ENCODE measurements at places on chromosomes 2 and 18.

- DNase-seq = no peak
Measured at GRCh38 chr2:67165523-67165990, 231.6 kb upstream of the ETAA1 start.

GRCh38 chr2:53942280-53942679, 28.5 kb downstream of the PSME4 start:
- DNase-seq = no peak

- no peak for DNase-seq
Measured at GRCh38 chr18:32910694-32911296, 138.0 kb upstream of the KLHL14 start.

DNA sequence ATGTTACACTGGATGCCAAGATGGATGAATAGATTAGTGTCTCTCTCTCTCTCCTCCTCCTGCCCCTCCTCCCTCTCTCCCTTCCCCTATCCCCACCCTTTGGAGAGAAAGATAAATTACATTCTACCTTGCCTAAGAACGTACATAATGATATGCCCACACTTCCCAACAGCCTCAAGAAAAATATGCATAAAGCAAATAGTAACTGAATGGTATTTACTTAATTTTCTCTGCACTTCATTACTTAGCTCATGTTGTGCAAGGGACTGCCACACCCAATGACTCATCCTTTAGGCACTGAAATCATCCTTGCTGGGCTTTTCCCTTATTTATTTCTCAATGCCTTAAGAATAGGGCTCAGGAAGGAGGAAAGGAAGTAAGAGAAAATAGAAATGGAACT, 137.3 kb upstream of the PID1 start:
- DNase-seq = no peak

DNA sequence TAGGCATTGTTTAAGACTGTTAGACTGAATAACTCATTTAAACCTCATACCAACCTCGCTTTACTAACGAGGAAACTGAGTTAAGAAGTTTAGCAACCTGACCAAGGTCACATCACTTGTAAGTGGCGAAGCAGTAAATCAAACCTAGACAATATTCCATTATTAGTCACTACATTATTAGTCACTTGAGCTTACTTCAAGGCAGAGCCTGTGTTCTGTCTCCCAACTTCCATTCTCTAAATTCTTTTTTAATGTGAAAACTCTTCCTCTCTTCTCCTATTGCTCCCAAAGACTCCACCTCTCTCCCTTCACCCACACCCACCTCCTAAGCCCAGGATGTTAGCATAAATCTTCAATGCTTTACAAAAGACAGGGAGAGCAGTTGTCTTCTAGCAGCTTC, 156.5 kb downstream of the ARL6IP6 start:
- no peak for DNase-seq

DNA sequence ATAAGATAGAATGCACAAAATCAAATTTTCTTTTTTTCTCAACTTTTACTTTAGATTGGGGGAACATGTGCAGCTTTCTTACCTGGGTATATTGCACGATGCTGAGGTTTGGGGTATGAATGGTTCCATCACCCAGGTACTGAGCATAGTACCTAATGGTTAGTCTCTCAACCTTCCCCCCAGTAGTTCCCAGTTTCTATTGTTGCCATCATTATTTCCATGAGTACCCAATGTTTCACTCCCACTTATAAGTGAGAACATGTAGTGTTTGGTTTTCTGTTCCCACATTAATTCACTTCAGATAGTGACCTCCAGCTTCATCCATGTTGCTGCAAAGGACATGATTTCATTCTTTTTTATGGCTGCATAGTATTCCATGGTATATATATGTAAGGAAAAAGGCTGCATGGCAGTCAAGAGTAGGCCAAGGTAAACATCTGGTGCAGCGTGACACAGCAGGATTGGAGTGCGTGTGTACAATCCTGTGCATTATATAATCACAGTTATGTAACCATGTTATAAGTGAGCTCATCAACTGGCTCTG, 10.5 kb upstream of the C2orf42 start:
- no peak for DNase-seq

- no peak for DNase-seq
Measured at GRCh38 chr2:216735086-216735485, 39.7 kb upstream of the IGFBP5 start.

DNA sequence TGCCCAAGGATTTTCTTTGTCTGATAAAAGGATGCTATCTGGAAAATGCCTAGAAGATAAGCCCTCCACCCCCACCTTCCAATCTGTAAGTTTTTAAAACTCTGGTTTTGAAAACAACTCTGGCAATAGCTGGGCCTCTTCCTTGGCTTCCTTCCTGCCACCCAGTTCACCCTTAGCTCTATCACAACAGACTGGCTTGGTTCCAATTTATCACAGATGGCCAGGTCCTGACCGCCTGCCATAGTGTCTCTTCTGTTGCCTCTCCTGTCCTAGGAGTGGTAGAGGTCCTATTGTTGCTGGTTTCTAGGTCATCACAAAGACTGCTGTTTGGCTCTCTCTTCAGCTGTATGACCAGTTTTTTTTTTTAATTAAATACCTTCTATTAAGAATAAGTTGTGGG, 1727.9 kb upstream of the SLC39A10 start:
- no peak for DNase-seq

DNA sequence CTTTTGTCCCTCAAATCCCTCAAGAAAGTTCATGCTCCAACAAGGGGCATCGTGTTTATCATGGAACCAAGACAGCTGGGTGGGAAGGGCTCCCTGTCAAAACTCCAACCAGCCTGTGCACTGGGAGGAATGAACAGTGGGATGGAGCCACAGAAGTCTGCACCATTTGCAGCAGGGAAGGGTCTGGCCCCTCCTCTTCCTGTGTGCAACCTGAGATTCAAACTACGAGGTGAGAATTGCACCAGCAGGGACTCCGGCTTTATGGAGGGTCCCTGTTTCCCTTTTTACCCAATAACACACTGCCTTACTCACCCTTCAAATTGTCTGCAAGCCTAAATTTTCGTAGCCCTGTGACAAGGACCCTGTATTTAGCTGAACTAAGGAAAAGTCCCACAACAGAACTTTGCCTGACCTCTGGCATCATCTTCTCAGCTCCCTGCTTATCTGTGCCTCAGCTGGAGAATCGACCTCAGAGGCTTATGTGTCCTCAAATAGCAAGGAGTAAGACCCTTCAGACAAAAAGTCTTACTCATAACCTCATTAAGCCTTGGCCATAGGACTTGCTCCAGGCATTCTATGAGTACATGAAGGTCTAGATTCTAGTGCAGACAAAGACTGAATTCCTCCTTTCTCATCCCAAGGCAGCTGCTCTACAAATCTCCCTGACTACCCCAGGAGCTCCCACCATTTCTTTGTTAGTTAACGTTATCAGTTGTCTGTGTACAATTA, 178.3 kb upstream of the SERPINE2 start:
- DNase-seq = no peak

DNA sequence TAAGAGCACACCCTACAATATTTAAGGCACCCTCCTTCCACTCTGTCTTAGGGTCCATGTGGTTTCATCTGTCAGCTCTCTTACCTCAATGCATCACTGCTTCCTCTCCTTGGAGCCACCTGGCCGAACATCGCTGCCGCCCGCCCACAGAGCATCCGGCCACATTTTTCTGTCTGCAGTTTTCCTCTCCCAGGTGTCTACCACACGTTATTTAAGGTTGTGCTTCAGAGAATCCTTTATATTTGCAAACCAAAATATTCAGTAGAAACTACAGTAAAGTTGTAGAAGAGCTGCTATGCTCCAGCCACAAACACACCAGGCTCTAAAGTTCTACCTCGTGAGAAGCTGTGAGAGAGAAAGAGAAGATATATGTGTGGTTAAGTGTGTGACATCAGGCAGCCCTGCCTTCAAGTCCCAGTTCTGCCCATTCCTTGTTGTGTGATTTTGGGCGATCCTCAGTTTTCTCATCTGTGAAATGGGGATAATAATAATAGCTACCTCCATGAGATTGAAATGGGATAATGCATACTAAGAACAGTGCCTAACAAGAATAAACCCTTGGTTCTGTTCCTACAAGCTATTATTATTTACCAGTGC, 4.9 kb upstream of the STK17B start:
- DNase-seq = no peak

GRCh38 chr2:146874260-146874658, 970.6 kb upstream of the ACVR2A start:
- no peak for DNase-seq

- DNase-seq = no peak
Measured at GRCh38 chr2:98839292-98839691, 96.7 kb downstream of the CRACDL start.

- DNase-seq = no peak
Measured at GRCh38 chr2:145654746-145655145, 1134.8 kb upstream of the ZEB2 start.

DNA sequence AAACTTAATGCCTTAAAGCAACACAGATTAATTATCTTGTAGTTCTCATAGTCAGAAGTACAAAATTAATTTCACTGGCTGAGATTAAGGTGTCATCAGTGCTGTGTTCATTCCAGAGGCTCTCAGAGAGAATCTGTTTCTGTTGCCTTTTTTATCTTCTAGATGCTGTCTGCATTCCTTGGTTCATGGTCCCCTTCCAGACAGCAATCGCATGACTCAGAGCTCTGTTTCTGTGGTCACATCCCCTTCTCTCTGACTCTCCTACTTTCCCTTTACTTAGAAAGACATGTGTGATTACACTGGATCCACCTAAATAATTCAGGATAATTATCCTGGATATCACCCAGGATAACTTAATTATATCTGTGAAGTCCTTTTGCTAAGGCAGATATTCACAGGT, 148.6 kb downstream of the MAIP1 start:
- DNase-seq = no peak

- no peak for DNase-seq
Measured at GRCh38 chr2:240287496-240288086, 147.1 kb upstream of the OTOS start.

GRCh38 chr2:177816766-177817165, 255.8 kb downstream of the PDE11A start:
- DNase-seq = no peak

DNA sequence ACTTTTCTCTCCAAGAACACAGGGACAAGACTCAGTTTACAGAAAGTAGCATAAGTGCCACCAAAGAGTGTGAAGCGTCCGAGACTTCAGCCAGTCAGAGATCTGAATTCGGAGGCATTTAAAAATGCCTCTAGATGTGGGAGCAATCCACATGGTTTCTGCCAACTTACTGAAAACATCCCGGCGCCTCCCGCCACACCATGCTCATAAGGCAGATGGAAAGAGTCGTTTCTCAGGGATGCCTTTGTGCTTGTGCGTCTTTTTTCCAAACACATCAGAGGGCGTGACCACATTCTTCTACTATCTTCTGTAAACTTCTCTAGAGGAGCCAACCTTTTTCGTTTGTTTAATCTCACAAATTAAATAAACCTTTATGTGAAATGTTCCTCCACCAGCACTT, 88.7 kb downstream of the NRP2 start:
- DNase-seq = no peak

DNA sequence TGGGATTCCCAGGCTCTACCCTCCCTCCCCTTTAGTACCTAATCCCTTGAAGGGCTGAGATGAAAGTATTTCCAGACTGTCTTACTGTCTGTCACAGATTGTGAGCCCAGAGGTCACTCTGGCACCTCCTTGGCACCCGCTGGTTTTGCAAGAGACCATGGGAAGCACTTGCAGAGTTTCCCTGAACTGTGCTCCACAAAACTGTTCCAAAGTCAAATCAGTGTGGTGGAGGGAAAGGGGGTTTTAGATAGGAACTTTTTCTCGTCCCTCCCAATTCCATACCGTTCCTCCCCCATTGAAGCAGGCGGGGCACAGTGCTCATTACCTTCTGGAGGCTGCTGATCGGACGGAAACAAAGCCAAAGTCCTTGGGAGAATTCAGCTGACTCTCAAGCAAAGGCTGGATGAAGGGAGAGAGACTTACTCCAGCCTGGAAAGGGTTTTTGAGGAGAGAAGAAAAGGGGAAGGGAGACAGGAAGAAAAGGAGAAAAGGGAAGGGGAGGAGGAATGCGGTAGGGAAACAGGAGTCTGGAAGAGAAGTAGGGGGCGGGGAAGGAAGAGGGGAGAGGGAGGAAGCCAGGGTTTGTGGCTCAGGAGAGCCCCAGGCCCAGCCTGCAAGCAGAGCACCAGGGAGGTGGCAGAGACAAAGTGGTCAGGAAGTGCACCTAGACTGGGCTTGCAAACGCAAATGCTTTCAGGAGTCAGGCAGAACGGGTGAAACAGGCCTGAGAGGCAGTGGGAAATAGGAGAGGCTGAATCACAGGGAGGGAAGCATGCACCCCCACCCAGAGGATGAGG, 88.4 kb upstream of the SP3 start:
- no peak for DNase-seq

- no peak for DNase-seq
Measured at GRCh38 chr2:30688956-30689401, 118.3 kb downstream of the CAPN13 start.
